ENCODE measurements at places on chromosomes 4 and X.

GRCh38 chrX:103467156-103467555 lies 52.1 kb downstream of the RAB40A start:
- DNase-seq: no peak

DNA sequence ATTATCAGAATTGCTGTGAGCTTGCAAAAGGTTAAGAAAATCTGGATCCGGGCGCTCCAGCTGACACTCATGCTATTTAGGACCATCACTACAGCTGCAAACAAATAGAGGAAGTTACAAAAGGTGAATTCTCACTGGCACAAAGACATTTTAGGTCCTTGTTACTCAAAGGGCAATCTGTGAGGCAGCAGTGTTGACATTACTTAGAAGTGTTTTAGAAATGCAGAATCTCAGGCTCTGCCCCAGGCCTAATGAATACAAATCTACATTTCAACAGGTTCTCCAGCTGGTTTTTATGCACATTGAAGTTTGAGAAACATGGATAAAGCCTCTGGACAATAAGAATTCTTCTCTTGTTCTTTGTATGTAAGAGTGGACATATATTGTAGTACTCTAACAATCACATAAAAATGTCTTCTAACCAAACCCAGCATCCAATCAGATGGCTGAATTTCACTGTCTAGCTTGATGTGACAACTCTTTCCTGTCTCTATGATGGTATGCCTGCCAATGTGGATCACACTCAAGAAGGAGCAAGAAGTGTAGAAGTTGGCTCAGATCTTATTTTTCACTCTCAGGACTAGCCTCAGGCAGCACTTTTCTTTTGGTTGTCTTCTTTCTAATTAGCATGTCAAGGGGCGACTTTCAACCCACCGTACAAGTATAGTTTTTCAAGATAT lies 18.8 kb downstream of the SLC7A11 start:
- no peak for DNase-seq

DNA sequence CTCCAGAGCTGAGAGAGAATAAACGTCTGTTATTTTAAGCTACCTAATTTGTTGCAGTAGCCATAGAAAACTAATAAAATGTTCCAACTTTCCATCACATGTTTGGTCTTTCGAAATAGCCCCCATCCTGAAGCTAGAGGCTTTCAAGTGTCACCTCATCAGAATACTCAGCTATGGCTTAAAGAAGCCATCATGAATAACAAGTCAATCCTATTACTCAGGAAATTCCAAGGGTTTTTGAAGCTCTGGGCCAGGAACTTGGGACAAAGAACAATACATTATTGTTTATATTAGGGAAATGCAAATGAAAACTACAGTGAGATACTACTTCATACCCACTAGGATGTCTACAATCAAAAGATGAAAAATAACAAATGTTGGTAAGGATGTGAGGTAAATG lies 42.2 kb downstream of the TBCK start:
- DNase-seq: peak; percentile 52

DNA sequence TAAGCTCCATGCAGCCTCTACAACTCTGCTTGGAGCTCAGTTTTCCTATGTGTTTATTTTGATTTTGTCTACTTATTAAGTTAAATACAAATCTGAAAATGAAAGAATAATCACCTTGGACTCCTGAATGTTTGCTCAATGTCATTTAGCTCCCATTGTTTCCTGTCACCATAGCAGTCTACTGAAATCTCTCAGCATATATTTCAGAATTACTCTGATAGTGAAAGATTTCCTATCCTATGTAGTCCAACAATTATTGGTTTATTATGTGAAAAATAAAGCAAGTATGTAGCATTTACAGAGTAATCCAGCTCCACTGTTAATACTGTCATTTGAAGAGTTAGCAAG lies 168.4 kb downstream of the CBR4 start:
- DNase-seq: no peak

GRCh38 chr4:81040012-81040659 lies 9.6 kb downstream of the BMP3 start:
- DNase-seq: peak; percentile 36

DNA sequence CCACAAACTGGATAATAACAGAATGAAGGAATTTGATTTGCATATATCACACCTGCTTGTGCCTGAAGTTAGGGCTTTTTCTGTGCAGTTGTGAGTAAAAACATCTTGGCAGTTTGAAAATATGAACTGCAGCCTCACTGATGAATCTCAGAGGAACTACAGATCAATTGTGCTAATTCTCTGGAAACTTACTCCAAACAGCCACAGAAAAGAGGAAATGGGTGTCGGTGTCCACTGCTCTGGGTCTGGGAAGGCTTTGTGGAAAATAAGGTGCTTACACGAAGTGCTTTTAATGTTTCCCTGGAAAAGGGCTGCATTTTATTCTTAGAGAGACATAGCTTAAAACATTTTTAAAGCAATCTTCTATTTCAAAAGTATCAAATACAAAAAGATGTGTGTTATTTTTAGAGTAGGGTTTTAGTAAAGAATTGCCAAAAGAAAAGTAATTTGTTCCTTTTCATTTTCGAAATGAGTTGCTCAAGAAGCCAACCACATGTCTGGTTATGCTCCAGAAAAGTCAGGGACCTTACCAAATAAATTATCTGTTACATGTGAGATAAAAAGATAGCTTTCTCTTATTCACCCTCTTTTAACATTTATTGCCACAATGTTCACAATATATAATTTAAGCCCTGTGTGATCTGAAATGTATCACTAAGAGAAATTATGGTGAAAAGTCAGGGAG lies 240.1 kb downstream of the FRAS1 start:
- peak; percentile 80 for DNase-seq

GRCh38 chr4:11424000-11424399 lies 4.7 kb downstream of the HS3ST1 start:
- no peak for DNase-seq

GRCh38 chrX:35115205-35115604 lies 172.6 kb downstream of the FAM47B start:
- DNase-seq: peak; percentile 45

DNA sequence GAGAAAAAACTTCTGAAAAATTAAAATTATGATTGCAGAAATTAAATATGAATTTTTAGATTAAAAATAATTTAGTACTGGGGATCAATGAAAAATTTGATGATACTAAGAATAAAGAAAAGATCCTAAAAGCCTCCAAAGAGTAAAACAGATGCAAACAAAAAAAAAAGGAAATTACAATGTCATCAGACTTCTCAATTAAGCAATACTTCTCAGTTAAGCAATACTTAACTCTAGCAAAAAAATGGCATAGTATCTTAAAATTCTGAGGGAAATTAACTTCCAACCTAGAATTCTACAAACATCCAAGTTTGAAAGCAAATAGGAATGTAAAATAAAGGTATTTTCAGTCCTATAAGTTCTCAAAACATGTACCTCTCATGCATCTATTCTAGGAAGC lies 141.2 kb upstream of the INTU start:
- DNase-seq: no peak

DNA sequence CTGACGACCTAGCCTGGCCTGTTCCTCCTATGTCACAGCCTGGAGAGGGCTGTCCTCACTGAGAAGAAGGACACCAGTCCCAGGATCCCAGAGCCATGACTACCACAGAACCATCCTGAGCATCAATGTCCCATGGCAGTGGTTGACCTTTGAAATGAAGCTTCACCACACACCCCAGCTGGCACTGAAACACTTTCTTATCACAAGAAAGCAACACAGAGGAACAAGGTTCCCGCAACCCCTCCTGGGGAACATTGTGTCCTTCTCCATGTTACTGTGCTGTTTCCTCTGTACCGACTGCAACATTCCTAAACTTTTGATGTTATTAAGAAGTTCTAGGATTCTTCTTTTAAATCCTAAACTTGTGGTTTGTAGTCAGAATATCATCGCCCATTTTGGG lies 21.2 kb upstream of the FAM156A start:
- no peak for DNase-seq

DNA sequence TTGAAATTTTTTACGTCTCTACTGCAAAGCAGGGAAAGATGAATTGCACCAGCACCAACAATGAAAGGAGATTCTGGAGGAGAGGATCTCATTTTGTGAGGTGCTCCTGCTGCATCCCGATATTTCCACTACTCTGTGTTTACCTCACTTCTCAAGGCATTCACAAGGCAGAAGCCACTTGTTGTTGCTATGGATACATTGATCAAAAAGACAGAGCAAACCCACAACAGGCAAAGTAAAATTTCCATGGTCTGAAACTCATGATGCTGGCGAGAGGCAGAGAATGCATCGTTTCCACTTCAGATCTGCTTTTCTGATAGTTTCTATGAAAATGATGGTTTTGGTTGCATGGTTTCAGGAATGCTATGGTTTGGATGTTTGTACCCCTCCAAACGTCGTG lies 323.3 kb downstream of the ASMT start:
- no peak for DNase-seq

GRCh38 chrX:9316096-9316495 lies 148.8 kb upstream of the TBL1X start:
- DNase-seq: no peak

DNA sequence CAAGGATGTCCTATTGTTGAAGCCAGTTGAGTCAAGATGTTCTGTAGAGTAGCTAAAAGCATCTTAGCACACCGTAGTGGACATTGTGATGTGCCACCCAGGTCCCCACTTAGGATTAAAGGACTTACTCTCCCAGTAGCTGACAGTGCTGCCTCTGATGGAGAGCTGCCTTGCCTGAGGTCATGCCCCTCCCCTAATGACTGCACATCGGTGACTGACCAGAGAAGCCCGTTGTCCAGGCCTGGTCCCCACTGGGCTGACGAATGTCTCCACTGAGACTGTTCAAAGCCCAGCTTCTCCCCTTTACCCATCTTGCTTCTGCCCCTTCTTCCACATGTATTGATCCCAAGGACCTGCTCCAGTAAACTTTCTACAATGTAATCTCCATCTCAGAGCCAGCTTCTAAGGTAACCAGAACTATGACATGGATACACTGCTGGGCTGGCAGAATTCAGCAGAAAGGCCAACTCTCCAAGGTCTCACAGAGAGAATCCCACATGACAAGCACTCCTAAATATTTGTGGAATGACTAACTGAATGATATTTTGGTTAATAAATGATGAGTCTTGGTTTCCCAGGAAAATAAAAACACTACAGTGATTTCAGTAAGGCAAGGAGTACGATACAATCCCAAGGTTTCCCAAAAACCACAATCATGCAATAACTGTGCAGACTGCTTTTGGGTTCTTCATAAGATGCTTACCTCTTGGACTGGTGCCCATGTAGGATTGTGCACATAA lies 82.4 kb upstream of the TMEM150C start:
- peak; percentile 91 for DNase-seq

All from AG10803 (cell line).